ENCODE measurements at places on chromosomes 7 and 10. TPM values are rescaled to one million over a fixed set of nuclear protein-coding genes. Genes with fewer than 3 reads are reported as not detected.

The KNDC1 gene
- under 0.01 TPM for total RNA-seq

The SCIN gene
- 0.15 TPM for total RNA-seq

The ELMO1 gene
- total RNA-seq, result 28.3 TPM

The C10orf67 gene
- under 0.01 TPM for total RNA-seq

The TMEM176B gene
- not detected for total RNA-seq

The GPR146 gene
- total RNA-seq, result 12.0 TPM

The NANOS1 gene
- 0.61 TPM for total RNA-seq

The PON1 gene
- total RNA-seq, result not detected

The GSTO2 gene
- 0.32 TPM for total RNA-seq

The LMBR1 gene
- total RNA-seq, result 53.9 TPM

The NUP42 gene
- 34.8 TPM for total RNA-seq

The AGMO gene
- 8.2 TPM for total RNA-seq

The LRRTM3 gene
- not detected for total RNA-seq

The MRLN gene
- not detected for total RNA-seq

The NUTM2E gene
- under 0.01 TPM for total RNA-seq

The NACAD gene
- total RNA-seq, result 0.32 TPM

The BMS1 gene
- total RNA-seq, result 25.1 TPM

The TBRG4 gene
- total RNA-seq, result 82.8 TPM

The LIPJ gene
- not detected for total RNA-seq

The KIAA1217 gene
- total RNA-seq, result 2.6 TPM

The LIPK gene
- not detected for total RNA-seq

The GIMAP5 gene
- total RNA-seq, result 8.1 TPM
